Fibroblast of skin of right biceps (primary cell): ENCODE measurements at places on chromosomes 6 and 20.

DNA sequence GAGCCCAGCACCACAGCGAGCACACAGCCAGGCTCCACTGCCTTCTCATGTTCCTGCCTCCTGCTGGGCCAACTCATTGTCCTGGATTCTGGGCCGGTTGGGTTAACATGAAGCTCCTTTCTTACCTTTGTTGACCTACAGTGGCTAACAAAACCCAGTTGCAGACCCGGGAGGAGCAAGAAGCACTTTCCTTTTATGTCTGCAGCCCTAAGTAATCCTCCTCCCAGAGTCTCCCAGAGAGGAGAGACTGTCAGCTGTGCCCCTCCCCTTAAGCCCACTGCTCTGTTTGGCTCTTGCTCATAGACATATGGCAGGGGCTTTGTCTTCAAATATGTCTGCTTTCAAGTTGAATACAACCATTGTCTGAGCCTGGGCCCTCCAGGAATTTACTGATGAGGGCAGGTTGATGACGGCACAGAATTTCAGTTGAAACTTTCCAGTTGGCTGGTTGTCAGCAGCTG lies 55.2 kb downstream of the PSMB1 start:
- DNase-seq, result no peak

DNA sequence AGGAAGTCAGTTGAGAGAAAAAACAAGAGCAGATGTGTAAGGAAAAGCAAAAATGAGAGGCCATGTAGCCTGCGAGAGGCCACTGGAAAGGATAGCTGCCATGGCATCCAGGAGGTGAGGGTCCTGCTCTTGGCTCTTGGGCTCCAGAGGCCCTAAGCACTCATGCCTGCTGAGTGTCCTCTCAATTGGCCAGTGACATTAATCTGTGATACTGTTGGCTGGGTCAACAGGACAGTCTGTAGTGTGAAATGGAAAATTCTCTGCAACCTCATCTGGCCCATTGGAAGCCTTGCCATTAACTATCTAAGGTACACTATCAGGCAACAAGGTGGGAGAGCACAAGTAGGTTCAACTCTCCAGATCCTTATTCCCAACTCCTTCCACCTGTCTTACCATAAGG lies 180.9 kb downstream of the LY86 start:
- DNase-seq, result no peak

- DNase-seq, result no peak
Measured at GRCh38 chr6:8652710-8653109, 217.4 kb upstream of the SLC35B3 start.

DNA sequence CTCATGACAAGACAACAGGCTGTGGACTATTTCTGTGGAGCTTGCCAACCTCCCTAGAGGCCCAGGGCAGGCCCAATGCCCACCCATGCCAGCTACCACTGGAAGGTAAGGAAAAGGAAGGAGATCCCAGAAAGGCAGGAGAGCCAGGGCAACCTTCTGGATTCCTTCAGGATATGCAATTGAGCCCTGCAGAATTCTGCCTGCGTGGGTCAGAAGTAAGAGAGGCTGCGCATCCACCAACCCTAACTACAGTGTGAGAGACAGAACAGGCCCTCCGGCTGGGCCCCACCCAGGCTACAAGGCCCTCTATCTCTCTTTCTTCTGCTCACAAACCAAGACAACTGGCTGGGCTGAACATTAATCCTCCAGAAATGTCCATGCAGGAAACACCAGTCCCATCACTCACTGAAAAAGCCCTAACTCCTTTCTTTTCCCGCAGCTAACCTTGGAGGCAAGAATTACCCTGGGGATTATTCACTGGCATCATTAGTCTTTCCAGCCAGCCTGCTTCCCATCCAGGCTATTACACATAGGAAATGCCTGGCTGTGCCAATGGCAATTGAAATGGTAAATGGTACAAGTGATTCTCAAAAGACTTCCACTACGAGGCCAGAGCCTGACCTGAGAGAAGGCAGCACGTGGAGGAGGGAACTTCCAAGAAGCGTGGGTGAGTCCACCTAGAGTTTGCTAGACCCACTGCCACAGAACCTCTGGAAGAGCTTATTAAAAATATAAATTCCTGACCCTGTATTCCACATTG lies 15.2 kb downstream of the MAP1LC3A start:
- DNase-seq, result no peak

DNA sequence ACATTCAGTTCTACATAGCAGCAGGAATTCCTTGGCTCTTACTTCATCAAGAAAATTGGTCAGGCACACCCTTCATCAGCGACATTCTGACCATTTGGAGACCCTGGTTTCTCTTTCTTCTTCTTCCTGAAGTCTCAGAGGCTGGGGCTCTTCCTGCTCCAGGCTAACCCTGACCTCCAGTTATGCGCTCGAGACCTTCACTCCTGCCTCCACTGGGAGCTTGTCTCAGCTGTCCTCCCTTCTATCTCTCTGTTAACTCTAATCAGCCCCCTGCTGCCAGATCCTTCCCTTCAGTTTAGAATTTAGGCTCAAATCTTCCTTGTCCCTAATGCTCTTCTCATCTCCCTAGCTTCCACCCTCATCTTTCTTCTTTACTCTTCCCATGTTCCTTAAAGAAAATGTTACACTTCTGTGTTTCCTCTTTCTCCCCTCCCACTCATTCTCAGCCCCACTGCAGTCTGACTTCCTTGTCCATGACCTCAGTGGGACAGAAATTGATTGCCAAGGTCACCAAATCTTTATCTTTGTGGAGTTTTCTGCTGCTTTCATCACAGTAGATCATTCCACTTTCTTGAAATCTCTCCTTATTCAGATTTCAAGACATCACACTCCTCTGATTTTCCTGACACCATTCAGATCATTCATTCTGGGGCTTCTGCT lies 8.4 kb upstream of the HLA-DOA start:
- DNase-seq, result no peak

DNA sequence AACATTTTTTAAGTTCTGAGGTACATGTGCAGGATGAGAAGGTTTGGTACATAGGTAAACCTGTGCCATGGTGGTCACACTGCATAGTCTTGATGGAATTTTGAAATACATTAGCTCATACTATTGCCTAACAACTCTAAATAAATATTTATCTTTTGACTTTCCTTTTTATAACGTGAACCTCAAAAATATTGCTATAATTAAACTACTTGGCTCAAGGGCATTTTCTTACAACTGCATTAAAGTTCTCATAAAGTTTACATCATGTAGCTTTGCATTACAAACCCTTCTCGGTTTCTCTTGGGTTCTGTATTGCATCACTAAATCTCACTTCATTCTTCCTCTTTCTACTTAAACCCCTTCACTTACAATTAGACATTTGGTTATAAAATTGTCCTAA lies 636.0 kb upstream of the PTCHD4 start:
- DNase-seq, result no peak

DNA sequence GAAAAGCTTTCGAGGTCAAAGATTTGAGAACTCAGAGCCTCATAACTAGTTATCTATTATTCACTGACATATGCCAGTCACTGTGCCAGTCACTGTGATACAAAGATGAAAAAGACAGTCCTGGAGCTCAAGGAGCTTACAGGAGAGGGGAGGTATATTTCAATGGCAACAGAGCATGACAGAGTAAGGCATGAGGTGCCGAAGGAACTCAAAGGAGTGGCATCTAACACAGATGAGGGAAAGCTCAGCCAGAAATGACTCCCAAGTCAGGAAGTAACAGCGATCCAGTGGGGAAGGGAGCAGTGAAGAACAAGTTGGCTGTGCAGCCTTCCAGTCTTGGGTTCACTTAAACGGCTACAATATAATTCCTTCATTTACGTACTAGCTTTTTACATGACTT lies 46.6 kb downstream of the DTNBP1 start:
- DNase-seq, result no peak

GRCh38 chr6:123829302-123829953 lies 25.8 kb downstream of the NKAIN2 start:
- DNase-seq, result peak; percentile 74

DNA sequence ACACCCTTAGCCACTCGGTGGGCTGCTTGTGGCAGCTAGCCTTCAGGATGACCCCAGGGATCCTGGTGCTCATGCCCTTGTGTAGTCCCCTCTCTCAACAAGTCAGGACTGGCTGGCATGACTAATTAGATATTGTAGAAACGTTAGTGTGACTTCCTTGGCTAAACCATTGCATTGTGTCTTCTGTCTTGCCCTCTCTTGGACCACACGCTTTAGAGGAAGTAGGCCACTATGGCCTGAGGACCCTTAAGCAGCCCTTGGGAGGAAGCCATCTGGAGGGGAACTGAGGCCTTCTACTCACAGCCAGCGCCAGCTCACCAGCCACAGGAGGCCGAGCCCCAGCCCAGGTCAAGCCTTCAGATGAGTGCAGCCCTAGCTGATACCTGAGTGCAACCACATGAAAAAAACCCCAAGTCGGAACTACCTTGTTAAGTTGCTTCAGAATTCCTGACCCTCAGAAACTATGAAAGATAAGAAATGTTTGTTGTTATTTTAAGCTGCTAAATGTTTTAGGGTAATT lies 10.1 kb downstream of the ANGPT4 start:
- no peak for DNase-seq

GRCh38 chr6:136763255-136763654 lies 29.0 kb downstream of the MAP3K5 start:
- no peak for DNase-seq

DNA sequence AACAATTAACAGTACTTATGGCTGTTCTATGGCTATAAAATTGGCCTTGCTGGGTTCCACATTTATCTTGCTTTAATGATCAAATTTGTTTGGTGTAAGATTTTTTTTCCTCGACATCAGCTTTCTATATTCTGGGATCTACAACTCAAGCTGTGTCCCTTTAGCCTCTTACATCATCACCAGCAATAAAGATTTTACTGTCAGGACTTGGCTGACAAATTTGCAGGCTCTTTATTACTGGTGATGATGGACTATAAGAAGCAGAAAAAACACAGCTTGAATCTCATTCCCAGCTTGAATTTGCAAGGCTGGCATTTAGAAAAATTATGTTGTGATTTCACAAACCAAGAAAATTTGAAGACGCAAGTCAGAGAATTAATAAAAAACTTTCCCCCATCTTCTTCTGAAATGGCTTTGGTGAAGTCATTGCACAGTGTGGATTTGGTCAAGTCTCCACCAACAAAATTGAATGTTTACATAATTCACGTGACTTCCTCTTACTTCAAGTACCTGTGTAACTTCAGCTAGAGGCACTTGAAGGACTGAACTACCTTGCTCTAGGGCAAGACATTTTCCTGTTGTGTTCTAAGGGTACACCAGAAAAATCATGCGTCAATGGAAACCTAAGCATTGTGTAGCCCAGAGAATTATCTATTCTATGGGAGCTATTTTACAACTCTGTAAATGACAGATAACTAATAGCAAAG lies 175.0 kb downstream of the CBLN4 start:
- no peak for DNase-seq

- DNase-seq, result peak; percentile 46
Measured at GRCh38 chr6:106334646-106335448, 9.3 kb upstream of the ATG5 start.

GRCh38 chr6:138227316-138227781 lies 9.1 kb upstream of the PBOV1 start:
- DNase-seq, result no peak

GRCh38 chr20:51418137-51418529 lies 124.4 kb downstream of the NFATC2 start:
- no peak for DNase-seq

DNA sequence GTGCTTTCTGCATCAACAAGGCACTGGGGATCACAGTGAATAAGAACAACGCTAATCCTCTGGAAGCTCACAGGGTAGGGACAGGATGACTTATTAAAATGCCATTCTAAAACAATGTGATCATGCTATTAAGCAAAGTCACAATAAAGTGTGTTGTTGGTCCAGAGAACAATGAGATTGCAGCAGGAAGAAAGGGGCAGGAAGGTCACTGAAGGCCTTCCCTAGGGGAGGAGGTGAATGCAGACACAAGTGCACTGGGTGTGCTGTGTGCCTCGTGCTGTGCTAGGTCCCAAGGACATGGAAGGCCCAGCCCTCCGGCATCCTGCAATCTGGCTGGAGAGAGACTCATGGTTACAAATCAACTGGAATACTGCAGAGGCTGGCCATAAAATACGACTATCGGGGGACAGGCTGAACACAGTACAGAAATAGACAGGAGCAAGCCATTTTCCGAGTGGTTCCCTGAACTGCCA lies 55.7 kb downstream of the LYRM4 start:
- peak; percentile 32 for DNase-seq
